ENCODE measurements at places on chromosomes 4 and X.

DNA sequence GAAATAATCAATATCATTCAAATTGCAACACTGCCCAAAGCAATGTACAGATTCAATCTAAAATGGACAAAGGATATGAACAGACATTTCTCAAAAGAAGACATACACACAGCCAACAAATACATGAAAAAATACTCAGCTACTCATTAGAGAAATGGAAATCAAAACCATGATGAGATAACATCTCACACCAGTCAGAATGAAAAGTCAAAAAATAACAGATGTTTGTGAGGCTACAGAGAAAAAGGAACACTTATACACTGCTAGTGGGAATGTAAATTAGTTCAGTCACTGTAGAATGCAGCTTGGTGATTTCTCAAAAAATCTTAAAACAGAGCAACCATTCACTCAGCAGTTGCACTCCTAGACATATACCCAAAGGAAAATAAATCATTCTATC, 205.2 kb downstream of the DKK2 start:
- no peak for DNase-seq
- H3K4me3 ChIP-seq, result no peak overlapping the region
- H3K27me3 ChIP-seq, result no peaks in the 10 kb centered on the region
- no peaks in the 10 kb centered on the region for H3K4me1 ChIP-seq
- H3K36me3 ChIP-seq, result no peaks in the 10 kb centered on the region

GRCh38 chr4:148305751-148306150, 136.5 kb downstream of the NR3C2 start:
- no peak overlapping the region for H3K4me3 ChIP-seq
- no peaks in the 10 kb centered on the region for H3K4me1 ChIP-seq
- no peak overlapping the region for H3K27ac ChIP-seq
- DNase-seq, result no peak

DNA sequence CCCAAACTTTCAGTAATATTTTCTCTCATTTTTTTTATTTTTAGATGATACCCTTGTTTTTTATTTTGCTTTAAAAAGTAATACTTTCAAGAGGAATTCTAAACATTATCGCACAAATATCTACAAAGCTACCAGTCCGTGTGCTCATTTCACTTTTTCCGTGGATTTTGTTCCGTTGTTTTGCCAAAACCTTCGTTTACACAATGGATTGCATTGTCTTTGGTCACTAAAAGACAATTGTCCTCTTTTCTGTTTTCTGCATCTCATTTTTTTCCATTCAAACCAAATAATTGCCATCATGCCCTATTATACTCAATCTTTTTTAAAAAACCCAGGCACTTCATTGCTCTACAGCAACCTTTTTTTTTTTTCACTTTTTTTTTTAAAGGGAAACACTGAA, 214.9 kb downstream of the CXXC4 start:
- H3K27me3 ChIP-seq, result no peaks in the 10 kb centered on the region
- H3K4me1 ChIP-seq, result no peaks in the 10 kb centered on the region
- no peak overlapping the region for H3K27ac ChIP-seq

- H3K27me3 ChIP-seq, result no peaks in the 10 kb centered on the region
- DNase-seq, result no peak
- H3K4me1 ChIP-seq, result no peaks in the 10 kb centered on the region
- H3K36me3 ChIP-seq, result no peaks in the 10 kb centered on the region
- no peak overlapping the region for H3K4me3 ChIP-seq
Observed at GRCh38 chrX:26019386-26019785, 118.8 kb upstream of the MAGEB18 start.

Measured in CD4-positive, alpha-beta memory T cell (primary cell).